ENCODE measurements at places on chromosomes 6 and 20. TPM values are rescaled to one million over a fixed set of nuclear protein-coding genes. Genes with fewer than 3 reads are reported as not detected.

DNA sequence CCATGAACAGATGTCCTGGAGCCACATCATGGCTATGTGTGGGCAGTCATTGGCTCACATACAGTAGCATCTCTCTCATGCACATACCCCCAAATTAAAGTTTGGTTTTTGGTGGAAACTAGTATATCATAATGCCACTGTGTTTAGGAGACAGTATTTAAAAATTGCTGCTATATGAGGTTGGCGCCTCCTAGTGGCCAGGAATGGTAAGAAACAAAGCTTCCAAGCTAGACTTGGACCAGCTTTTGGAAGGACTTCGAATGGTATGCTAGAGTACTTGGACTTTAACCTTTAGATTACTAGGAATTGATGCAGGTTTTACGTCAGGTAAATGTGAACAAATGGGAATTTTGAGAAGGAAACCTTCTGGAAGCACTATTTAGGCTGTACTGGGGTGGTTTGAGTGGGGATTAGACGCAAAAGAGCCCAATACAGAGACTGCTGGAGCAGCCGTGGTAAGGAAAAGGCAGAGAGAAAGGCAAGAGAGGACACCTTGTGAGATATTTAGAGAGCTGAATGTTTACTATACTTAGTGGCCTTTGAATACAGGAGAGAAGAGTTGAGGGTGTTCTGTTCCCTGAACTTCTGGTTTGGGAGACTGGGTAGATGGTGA, 23.8 kb downstream of the PRSS35 start:
- no peaks in the 10 kb centered on the region for H3K27me3 ChIP-seq
- no peak overlapping the region for H3K4me3 ChIP-seq
- H3K36me3 ChIP-seq: no peaks in the 10 kb centered on the region
- H3K27ac ChIP-seq: no peak overlapping the region
- no peak for DNase-seq

DNA sequence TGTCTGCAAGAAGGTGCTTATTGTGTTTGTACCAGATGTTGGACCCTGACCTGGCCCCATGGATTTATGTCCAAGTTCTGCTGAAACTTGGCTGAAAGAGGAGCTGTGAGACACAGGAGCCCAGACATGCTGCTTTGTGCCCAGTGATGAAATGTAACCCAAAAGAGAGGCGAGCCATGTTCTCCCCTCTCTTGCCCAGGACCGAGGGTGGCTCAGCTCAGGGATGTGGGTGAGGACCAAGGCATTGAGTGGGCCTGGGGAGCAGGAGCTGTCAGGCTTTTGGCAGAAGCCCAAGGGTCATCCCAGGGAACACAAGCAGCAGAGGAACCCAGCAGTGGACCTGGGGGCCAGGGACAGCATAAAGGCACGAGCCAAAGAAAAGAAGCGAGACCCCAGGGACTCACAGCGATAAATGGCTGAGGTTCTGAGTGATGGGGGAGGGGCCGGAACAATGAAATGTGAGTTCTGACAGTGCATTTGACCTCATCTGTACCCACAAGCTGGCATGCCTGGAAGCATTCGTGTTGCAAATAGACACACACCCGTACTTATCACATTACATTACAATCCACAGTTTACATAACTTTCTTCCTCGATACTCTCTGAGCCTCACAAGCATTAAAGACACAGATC, 363.4 kb upstream of the JARID2 start:
- no peaks in the 10 kb centered on the region for H3K27me3 ChIP-seq
- peaks cover 10% of the 10 kb centered on the region for H3K4me1 ChIP-seq
- no peak overlapping the region for H3K4me3 ChIP-seq
- no peak for DNase-seq

GRCh38 chr20:18705490-18705889, 108.1 kb upstream of the SCP2D1 start:
- no peak overlapping the region for H3K4me3 ChIP-seq
- H3K36me3 ChIP-seq: no peaks in the 10 kb centered on the region
- H3K4me1 ChIP-seq: no peaks in the 10 kb centered on the region

CD93 gene
- total RNA-seq: 33.4 TPM

ADTRP gene
- total RNA-seq: not detected

Data from spinal cord (tissue), 10 donors.